ENCODE measurements at places on chromosomes 3 and 15.

DNA sequence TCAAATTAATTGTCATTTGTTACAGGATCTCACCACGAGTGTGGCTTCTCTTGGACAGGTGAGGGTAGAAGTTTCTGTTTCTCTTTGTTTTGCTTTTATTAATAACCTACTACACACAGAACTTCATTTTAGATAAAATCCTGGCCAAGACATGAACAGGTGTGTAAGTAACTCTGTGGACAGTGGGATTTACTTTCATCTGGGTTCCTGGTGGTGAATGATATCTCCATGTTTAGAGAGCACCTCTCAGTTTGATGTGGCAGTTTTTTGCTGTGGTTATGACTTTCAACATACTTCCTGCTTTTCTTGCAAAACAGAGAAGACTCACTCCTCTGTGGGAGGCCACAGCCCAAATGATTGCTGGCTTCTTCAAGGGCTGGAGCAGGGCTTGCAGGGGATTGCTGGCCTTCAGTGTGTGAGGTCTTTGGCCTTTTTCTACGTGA, 71.1 kb upstream of the XCR1 start:
- peak; percentile 22 for DNase-seq

DNA sequence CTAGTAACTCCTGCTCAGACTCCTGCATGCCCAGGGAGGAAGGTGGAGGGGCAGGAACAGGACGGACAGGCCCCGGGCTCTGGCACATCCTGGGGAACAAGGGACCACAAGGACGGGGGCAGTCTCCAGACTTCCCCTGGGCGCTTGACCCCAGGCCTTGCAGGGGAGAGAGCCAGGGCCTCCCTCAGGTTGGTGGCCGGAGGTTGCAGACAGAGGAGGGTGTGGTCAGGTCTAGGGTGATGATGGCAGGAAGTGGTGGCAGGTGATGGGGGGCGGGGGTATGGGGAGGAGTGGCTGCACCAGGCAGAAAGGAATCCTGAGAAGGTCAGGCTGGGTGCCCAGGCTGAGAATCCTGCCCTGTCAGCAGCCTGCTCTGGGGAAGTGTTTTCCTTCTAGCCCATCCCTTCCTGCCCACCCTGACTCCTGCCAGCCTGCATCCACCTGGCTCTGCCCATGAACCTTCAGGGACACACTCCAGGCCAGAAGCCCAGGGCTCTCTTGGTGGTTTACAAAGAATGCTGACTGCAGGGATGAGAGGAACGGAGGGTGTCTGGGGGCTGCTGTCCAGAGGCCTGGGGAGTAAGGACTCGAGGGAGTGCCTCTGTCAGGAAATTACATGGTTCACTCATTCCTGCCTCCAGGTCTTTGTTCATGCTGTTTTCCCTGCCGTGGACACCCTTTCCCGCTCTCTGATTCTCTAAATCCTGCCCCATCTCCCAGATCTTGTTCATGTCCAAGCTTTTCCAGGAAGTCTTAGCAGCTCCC, 15.8 kb downstream of the LOXL1 start:
- DNase-seq: no peak

- no peak for DNase-seq
These were observed 538.1 kb upstream of the ATP11B start for GRCh38 chr3:182255158-182255557.

DNA sequence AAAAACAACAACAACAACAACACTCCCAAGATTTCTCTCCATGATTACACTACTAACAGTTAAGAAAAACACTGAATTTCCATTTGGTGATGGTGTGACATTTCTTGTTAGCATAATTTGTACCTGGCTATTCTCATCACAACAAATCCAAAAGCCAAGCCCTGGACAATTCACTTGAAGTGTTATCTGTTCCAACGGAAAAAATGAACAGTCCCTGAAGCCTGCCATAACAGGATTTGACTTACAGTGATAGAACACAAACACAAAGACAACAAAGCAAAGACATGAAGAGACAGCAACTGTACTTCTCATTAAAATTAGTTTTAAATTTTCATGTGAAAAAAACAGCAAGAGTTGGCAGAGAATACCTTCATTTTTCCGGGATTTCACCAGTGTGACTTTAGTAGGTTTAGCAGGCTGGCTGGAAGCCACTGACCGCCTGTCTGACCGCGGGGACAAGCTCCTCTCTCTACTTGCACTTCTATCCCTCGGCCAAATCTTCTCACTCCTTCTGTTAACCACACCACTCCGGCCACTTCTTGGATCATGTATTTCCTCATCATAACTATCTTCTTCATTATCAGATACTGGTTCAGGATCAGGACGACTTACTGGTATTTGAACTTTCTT, 56.3 kb downstream of the TJP1 start:
- no peak for DNase-seq

DNA sequence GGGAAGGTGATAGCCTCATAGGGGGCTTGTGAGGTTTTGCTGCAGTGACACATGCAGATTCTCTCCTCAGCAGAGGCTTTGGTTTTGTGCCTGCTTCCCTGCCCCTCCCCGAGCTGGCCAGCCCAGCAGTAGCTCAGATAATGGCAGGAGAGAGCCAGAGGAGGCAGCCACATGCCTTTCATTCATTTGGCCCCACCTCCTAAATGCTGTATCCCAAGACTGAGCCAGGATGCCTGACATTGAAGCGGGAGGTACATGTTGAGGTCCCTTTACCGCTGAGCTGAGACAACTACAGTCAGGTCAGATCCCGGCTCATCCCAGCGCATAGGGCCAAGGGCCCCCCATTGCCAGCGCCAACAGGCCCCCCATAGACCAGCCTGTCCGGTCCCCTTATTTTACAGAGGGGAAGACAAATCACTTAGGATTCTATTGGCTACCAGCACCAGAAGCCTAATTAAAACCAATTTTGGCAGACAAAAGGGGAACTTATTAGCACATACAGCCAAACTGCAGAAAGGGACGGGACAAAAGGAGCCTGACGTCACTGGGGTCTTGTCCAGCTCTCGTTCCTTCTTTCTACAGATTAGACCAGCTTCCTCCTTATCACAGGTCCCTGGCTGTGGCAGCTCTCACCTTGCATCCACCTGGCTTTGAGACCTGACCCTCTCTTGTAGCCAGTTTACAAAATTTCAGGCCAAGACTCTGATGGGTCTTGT, 12.1 kb upstream of the POLG start:
- no peak for DNase-seq

DNA sequence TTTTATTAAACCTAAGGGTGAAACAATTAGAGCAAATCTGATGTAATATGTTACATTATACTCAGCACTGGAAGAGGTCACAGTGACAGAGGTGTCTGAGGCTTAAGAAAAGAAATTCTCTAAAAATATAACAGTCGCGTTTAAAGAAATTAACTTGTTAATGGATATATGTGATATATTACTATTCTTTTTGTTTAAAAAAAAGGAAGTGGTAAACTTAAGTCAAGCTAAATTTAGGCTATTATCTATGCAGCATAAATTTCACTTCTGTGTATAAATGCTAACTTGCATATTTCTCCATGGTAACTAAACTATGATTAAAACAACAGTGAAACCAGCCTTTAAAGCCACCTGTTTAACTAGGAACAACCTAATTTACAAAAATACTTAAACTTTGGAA, 191.3 kb downstream of the FOXP1 start:
- DNase-seq: no peak

DNA sequence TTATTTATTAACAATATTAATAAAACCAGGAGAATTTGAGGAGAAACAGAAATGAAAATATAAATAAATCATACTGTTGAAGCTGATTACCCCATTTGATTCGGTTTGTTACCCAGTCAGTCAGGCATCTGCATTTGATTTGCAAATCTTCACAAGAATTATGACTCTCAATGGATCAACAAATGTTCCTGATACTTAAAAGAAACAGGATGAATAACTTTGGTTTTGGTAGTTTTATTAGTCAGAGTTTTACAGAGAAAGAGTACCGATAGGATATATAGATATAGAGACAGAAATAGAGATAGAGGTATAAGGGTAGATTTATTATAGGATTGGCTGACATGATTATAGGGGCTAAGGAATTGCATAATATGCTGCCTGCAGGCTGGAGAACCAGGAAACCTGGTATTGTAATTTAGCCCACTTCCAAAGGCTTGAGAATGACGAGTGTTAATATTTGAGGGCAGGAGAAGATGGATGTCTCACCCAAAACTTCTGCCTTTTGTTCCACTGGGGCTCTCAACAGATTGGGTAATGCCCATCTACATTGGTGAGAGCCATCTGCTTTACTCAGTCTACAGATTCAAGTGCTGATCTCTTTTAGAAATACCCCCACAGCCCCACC, 241.6 kb upstream of the COL8A1 start:
- no peak for DNase-seq

- no peak for DNase-seq
These were observed 3.7 kb downstream of the TLR9 start for GRCh38 chr3:52221563-52222318.

GRCh38 chr3:72086042-72086742, 301.2 kb upstream of the PROK2 start:
- no peak for DNase-seq

GRCh38 chr3:39748002-39748401, 61.4 kb upstream of the MYRIP start:
- DNase-seq: no peak

DNA sequence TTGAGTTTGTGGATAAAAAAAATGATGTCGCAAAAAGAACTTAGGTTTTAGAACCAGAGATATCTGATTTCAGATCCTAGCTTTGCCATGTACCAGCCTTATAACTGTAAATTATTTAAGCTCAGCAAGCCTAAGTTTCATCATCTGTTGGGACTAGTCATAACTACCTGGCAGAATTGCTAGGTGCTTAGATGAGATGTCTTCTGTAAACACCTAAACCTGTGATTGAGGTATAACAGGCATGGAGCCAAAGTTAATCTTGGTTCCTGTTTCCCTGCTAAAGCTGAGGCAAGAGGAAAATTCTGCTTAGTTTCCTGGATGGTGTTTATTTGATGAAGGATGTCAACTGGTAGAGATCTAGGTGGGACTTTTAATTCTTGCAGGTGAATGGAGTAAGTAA, 331.3 kb upstream of the RBMS3 start:
- no peak for DNase-seq

DNA sequence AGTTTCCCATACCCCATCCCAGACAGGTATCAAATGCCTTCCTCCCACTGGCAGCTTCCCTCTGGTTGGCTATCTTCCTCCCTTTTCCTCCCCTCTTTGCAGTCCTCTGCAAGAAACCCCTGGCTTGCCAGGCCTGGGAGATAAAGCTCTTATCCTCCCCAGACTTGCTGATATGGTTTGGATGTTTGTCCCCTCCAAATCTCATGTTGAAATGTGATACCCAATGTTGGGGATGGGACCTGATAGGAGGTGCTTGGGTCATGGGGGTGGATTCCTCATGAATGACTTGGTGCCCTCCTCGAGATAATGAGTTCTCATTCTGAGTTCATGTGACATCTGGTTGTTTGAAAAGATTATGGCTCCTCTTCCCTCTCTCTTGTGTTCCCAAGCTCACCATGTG, 32.2 kb upstream of the SNRK start:
- DNase-seq: no peak

DNA sequence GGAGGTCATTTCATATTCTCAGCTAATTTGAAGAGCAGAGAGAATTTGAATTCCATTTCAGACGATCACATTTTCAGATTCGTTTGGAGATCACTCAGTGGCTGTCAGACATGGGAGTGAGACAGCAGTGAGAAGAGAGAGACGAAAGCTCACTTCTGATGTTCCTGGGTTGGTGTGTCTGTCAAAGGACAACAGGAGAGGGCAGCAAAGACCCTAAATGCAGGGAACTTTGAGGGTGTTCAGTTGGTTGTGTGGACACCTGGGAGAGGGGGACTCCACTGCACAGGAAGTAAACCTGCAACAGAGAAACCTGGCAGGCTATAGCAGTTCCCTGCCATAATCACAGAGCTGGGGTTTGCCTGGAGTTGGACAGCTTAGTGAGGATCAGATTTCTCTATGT, 675.1 kb downstream of the SQOR start:
- DNase-seq: no peak

- no peak for DNase-seq
These were observed 37.9 kb downstream of the ESYT3 start for GRCh38 chr3:138472141-138472825.

GRCh38 chr15:93882141-93882540, 349.2 kb upstream of the MCTP2 start:
- no peak for DNase-seq

- DNase-seq: no peak
These were observed 305.6 kb upstream of the LRRFIP2 start for GRCh38 chr3:37479981-37480380.

DNA sequence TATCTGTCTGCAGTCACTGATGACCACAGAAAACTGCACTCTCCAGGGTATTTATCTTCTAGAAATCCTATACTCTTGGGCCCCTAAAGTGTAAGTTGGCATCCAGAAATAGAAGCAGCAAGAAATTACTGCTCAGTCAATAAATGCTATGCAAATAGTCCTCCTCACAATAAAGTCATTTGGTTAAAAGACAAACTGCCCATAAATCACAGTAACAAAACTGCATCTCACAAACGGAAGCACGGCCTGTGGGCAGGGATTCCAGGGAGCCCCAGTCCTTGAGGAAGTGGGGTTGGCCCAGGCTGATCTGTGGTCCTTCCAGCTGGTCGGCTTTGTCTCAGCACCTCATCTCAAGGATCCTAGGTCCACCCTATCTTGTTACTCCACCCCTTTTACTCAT, 29.7 kb upstream of the SPATA12 start:
- no peak for DNase-seq

DNA sequence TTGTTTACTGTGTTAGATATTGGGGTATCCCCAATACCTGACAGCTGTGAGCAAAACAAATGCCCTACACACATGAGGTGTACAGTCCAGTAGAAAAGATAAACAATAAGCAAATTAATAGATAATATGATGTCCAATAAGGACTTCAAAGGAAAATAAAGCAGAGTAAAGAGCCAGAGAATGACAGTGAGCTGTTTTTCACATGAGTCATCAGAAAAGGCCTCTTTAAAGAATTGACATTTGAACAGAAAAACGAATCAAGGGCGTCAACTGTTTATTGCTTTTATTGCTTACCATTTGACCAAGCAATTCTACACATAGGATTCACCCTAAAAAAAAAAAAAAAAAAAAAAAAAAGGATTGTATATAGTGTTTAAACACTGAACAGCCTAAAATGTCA, 96.6 kb upstream of the FLNB start:
- no peak for DNase-seq

DNA sequence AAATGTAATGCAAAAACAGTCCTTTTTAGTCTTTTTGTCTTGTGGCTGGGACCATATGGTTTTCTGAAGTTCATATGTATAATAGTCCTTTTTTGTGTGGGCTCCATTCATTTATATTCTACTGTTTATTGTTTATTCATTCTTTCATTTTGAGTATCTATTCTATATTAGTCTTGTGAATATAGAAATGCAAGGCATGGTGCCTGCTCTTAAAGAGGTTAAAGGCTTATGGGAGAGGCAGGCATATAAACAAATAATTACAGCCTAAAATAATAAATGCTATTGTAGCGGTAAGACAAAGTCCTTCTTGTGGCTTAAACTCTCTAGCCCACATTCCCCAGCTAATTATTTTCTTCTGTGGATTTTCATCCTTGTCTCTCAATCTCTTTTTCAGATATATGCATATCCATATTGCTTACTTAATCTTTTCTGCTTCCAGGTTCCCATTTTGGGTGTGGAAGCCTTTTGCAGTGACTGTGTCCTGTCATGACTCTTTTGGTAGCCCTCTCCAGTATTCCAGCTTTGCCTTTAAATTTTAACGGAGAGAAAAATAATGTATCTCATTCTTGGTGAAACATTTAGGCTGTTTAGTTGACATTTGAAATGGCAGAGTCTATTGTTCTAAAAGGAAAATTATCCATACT, 101.6 kb downstream of the PPM1L start:
- DNase-seq: no peak
